Fibroblast of skin of back (primary cell): ENCODE measurements at places on chromosomes 1 and 21.

DNA sequence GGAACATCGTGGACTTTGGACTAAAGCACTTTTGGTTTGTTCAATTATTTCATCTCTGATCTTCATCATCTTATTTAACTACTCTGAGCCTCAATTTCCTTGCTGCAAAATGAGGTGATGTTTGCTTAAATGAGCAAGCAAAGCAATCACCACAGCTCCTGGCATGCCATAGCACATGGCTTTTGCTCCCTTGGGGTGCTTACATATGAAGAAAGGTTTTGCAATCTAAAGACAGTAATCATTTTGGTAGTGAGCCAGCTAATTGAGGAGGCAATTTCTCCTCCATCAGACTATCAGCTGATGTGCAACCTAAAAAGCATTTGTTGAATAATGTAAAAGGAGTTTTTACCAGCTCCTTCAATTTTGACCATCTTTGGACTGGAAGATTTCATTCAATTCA lies 68.8 kb upstream of the KCNJ15 start:
- DNase-seq, result peak; percentile 40

DNA sequence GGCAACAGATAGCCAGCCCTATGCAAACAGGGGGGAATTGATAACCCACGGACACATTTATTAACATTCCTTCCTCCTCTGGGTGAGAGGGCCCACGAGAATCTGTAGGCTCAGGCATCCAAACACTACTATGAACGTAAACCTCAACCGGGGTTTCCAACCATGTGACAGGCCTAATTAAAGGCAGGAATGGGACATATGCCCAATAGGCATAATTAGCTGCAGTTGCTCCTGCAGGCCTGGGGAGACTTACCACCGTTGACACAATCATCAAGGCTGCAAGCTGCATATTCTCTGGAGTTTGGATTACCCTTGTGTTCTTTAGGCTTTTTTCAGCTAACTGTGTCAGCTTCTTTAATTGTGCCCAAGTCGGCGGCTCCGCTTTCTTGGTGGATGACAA lies 22.2 kb upstream of the GBP1 start:
- DNase-seq, result no peak

- peak; percentile 42 for DNase-seq
Observed at GRCh38 chr1:229625071-229625914, 629 bp downstream of the TAF5L start.

- peak; percentile 74 for DNase-seq
Observed at GRCh38 chr1:231584117-231584516, 42.5 kb upstream of the DISC1 start.

DNA sequence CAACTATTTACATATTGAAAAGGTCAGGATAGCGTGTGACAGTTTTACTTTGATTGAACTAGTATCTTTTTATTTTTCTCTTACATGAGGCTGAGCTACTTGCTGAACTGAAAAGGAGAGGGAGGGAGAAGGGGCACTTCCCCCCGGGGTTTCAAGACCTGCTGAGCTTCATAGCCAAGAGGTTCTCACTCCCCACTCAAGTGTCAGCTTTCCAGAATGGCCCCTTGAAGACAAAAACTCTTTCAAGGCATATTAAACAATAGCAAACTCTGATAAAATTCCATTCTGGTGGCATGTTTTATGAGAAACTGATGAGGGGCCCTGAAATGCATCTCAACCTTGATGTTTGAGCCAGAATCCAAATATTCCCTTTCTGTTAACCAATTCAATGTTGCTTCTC lies 143.0 kb downstream of the KAZN start:
- DNase-seq, result no peak

DNA sequence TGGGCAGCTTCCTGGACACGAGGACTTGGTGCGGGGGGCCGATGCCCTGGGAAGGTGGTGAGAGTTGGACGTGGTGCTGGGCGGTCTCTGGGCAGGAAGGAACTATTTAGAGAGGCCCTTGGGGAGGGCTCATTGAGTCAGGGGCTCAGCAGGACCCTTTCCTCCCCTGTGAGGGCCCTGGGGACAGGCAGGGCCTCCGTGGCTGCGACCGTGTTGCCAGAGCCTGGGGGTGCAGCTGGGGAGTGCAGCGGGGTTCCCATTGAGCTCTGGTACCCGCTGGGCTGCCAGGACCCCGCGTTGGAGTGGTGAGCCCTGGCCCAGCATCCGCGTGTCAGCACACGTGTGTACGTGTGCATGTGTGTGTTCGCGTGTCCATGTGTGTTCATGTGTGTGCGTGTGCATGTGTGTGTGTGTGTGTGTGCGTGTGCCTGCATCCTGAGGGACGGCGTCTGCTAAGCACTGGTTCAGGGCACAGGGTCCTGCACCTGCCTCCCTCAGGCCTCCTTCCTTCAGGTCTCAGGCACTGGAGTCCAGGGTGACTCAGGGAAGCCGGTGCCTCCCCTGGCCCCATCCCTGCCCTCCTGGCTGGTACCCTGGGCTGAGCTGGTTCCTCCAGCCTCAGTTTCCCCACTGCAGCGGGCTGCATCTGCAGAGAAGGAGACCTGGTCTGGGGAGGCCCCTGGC lies 10.7 kb downstream of the RNF223 start:
- DNase-seq, result no peak

GRCh38 chr21:37372951-37373350 lies 6.4 kb downstream of the DYRK1A start:
- DNase-seq, result no peak

GRCh38 chr21:31255896-31256295 lies 88.2 kb downstream of the TIAM1 start:
- no peak for DNase-seq

DNA sequence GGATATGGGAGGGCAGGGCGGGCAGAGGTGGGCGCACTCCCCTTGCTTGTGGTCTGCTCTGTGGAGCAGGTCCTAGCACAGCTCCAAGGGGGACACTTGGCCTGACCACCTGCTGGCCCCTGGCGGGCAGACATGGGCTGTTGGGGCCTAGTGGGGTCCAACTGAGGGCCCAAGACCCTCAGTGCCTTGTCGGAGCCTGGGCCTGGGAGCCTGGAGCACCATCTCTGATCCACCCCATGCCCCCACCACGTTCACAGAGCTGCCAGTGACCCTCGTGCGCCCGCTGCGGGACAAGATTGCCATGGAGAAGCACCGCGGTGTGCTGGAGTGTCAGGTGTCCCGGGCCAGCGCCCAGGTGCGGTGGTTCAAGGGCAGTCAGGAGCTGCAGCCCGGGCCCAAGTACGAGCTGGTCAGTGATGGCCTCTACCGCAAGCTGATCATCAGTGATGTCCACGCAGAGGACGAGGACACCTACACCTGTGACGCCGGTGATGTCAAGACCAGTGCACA lies 70.6 kb downstream of the OBSCN start:
- no peak for DNase-seq

DNA sequence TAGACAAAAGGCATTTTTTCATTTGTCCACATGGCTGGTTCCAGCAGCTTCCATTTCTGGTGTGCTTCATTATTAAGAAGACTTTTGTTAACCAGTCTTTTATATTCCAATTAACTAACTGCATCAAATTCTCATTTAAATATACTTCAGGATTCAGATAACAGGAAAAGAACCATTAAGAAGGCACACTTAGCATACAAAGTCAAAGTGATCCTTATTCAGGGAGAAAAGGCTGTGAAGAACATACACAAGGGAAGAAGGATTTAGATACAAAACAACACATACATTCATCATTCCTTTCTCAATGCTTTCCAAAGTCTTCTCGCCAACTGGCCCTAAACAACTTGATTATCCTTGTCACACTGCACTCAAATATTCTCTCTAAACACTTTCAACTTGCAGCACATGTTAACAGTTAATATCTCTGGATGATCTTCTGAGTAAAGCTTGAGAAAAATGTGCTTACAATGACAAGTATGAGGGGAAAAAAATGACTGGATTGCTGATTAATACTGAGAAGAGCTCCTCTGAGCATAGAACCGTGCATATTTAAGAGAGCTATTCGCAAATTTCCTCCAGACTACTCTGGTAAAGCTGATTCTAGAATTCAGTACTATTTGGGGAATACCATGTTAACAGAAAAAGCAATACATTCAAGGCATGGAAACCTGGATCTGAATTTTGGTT lies 225.2 kb upstream of the TNR start:
- DNase-seq, result peak; percentile 80

DNA sequence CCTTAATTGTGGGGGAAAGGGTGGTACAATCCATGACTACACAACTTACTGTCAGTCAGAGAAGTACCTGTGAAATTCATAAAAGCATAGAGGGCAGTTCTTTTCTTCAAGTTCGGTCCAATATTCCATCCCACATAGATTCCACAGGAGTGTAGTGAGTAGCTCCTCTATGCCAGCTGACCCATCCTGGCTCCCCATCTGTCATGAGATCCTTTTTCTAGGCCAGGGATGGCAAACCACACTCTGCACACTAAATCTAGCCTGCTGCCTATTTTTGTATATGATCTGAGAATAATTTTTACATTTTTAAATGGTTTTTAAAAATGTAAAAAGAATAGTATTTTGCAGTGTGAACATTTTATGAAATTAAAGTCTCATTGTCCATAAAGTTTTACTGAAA lies 107.0 kb upstream of the TSPAN2 start:
- no peak for DNase-seq

- DNase-seq, result no peak
Observed at GRCh38 chr1:11178021-11179015, 10.8 kb upstream of the ANGPTL7 start.

- DNase-seq, result no peak
Observed at GRCh38 chr1:200242110-200243041, 167.5 kb downstream of the ZNF281 start.

GRCh38 chr1:240802271-240802670 lies 190.3 kb upstream of the GREM2 start:
- no peak for DNase-seq

DNA sequence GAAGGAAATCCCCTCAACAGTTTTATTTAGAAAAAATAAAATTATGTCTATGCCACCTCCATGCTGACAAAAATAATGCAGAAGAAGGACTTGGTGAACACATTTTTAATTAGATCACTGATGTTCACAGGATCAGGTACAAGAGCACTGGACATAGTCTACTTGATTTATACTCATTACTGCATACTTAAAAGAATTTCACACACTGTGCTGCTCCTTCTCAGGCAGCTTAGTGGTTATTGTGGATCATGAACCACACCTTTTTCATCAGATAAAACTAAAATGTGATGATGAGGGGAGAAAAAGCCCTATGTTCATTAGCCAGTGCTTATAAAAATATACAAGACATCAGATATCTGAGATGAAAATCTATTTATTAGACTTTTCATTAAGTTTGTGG lies 103.3 kb upstream of the DPH5 start:
- no peak for DNase-seq

- no peak for DNase-seq
Observed at GRCh38 chr21:18070392-18070791, 174.2 kb upstream of the CHODL start.

- DNase-seq, result peak; percentile 53
Observed at GRCh38 chr1:16082283-16083038, 9.0 kb upstream of the FAM131C start.

- peak; percentile 68 for DNase-seq
Observed at GRCh38 chr1:63112155-63112900, 210.0 kb upstream of the FOXD3 start.

DNA sequence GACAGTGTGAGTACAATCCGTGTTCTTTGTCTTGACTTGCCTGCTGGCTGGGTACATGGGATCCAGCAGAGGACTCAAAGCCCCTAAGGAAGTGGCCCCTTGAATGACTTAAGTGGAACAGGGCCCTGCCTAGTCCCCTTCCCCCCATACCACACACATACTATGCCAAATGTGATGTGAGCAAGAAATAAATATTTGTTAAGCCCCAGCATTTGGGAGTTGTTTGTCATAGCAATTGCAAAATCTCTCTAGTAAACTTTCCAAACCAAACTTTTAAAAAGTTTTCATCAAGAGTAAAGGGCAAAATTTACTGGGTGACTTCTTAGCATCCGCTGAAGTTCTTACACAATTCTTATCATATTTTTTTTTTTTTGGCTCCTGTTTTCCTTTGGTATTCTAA lies 32.5 kb upstream of the CACHD1 start:
- no peak for DNase-seq

DNA sequence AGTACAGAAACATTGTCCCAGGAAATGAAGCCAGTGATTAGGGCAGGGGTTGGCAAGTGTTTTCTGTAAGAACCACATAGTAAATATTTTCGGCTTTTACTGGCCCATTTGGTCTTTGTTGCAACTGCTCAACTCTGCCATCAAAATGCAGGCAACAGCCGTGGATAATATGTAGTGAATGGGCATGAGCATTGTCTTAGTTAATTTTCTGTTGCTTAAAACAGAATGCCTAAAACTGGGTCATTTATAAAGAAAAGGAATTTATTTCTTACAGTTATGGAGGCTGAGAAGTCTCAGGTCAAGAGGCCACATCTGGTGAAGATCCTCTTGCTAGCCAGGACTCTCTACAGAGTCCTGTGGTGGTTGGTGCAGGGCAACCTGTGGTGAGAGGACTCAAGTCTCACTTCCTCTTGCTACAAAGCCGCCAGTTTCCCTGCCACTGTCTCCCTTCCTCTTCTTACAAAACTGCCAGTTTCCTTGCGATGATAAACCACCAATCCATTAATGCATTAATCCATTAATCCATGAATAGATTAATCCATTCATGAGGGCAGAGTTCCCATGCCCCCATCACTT lies 166.4 kb downstream of the PSMG1 start:
- DNase-seq, result no peak

GRCh38 chr21:24823247-24823646 lies 784.0 kb downstream of the MRPL39 start:
- DNase-seq, result no peak

GRCh38 chr1:51989582-51990477 lies 670 bp downstream of the RAB3B start:
- DNase-seq, result no peak

- DNase-seq, result no peak
Observed at GRCh38 chr1:220170836-220171526, 77.0 kb downstream of the IARS2 start.

DNA sequence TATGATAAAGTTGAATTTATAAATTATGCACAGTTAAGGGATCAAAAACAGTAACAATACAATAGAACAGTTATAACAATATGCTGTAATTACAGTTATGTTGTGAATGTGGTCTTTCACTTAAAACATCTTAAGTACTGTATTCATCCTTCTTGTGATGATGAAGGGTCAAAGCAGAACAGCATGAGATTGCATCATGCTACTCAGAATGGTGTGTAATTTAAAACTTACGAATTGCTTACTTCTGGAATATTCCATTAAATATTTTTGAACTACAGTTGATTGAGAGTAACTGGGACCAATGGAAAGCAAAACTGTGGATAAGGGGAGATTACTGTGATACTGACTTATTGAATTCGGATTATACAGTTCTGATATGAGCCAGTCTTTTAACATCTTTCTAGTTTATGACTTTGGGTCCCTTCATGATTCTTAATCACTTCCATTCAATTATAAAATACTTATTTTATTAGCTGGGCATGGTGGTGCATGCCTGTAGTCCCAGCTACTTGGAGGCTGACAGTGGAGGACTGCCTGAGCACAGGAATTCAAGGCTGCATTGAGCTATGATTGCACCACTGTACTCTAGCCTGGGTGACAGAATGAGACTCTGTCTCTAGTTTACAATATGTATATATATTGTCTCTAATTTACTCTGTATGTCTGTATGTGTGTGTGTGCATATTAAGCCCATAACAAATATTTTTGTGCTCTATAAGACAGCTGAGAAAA lies 43.2 kb downstream of the ATP1B1 start:
- no peak for DNase-seq
